ENCODE measurements at places on chromosomes 1 and 21. TPM values are rescaled to one million over a fixed set of nuclear protein-coding genes. Genes with fewer than 3 reads are reported as not detected.

The SHE gene
- total RNA-seq = not detected

The TEX38 gene
- not detected for total RNA-seq

The SHISAL2A gene
- total RNA-seq = not detected

The RGS7 gene
- not detected for total RNA-seq

The KRTAP19-3 gene
- not detected for total RNA-seq

The WNT2B gene
- 17.3 TPM for total RNA-seq

The LHX8 gene
- not detected for total RNA-seq

The PRDM16 gene
- total RNA-seq = 5.0 TPM
